ENCODE measurements at places on chromosomes 2 and 18.

- DNase-seq = no peak
Observed at GRCh38 chr2:20606198-20606597, 44.7 kb downstream of the HS1BP3 start.

DNA sequence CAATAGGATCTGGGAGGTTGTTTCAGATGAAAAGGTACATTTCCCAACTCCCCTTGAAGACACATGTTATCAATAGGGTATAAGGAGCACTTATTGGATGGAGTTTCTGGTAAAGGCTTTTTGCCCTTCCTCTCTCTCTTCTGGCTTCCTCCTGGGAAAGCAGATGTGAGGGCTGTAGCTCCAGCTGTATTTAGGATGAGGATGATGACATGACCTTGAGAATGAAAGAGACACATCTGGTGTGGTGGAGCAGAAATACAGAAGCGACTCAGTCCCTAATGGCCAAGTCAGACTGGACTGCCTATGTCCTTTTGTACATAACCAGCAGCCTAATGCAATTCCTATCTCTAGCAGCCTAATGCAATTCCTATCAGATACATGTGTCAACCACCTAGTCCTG is 100.9 kb upstream of the NXPH2 start:
- DNase-seq = no peak

DNA sequence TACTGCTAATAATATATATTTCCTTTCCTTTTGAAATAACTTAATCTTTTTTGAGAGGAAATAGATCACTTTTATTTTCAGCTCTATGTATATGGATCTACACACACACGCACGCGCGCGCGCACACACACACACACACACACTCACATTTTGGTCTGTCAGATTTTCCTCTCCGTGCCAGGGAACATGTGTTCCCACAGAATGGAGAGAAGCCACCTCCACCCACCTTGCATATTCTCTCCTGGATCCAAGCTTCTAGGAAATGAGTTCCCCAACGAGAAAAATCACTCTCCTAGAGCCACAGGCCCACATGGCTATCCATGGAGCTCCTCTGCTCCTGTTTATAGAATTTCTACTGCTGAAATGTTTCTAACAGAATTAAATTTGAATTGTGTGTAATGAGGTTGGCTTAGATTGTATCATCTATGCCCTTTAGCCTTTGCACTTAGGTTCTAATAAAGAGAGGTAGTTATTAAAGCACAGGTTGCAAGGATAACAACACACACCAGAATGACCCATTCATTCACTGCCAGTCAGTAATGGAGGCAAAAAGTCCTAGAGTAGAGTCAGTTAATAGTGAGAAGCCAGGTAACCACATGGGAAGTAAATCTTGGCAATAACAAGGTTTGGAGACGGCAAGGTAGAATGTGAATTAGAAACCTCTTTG is 19.7 kb downstream of the IFIH1 start:
- DNase-seq = no peak

- no peak for DNase-seq
Observed at GRCh38 chr2:167749016-167749415, 498.4 kb downstream of the STK39 start.

DNA sequence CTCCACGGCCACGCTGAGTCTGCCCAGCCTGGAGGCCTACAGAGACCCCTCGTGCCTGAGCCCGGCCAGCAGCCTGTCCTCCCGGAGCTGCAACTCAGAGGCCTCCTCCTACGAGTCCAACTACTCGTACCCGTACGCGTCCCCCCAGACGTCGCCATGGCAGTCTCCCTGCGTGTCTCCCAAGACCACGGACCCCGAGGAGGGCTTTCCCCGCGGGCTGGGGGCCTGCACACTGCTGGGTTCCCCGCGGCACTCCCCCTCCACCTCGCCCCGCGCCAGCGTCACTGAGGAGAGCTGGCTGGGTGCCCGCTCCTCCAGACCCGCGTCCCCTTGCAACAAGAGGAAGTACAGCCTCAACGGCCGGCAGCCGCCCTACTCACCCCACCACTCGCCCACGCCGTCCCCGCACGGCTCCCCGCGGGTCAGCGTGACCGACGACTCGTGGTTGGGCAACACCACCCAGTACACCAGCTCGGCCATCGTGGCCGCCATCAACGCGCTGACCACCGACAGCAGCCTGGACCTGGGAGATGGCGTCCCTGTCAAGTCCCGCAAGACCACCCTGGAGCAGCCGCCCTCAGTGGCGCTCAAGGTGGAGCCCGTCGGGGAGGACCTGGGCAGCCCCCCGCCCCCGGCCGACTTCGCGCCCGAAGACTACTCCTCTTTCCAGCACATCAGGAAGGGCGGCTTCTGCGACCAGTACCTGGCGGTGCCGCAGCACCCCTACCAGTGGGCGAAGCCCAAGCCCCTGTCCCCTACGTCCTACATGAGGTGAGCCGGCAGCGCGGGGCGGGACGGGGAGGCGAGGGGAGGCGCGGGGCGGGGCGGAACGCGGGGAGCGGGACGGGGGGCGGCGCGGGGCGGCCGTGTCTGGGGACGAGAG is 15.2 kb downstream of the NFATC1 start:
- no peak for DNase-seq

DNA sequence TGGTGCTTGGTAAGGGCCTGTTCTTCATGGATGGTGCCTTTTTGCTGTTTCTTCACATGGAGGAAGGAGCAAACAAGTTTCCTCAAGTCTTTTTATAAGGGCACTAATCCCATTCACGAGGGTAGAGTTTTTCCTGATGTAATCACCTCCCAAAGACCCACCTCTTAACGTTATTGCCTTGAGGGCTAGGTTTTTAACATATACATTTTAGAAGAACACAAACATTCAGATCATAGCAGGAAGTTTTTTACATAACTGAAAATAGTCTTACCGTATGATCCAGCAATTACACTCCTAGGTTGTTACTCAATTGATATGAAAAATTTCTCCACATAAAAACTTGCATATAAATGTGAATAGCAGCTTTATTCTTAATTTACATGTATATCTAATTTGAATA is 976.3 kb downstream of the DSC3 start:
- no peak for DNase-seq

DNA sequence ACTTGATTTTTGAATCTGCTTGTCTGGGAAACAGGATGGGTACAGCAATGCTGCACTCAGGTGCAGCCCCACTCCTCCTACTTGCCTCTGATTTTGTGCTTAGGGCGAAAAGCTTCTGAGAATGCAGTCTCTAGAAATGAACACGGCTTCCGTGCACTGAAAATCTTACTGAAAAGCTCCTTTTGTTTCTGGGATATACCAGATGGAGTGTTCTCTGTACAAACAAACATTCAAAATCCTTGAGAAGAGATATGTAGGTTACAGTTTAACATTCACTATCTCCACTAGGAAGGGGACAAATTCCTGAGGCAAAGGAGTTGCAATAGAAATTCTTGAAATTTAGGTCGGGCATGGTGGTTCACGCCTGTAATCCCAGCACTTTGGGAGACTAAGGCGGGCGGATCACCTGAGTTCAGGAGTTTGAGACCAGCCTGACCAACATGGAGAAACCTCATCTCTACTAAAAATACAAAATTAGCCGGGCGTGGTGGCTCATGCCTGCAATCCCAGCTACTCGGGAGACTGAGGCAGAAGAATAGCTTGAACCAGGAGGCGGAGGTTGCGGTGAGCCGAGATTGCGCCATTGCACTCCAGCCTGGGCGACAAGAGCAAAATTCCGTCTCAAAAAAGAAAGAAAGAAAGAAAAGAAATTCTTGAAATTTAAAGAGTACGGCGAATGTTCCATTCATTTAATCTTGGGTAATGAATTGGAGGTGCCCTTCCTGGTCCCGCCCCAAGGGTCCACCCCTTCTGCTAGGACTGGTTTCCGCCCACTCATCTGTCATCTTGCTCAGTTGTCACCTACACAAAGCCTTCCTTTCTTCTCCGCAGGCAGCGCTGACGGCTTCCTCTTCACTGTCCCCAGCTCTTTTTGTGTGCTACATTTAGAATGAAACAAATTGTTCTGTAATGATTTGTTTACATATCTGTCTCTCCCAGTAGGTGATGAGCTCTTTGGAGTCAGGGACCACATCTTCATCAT is 92.4 kb downstream of the SOCS6 start:
- no peak for DNase-seq

- no peak for DNase-seq
Observed at GRCh38 chr2:239151201-239152131, 249.4 kb downstream of the HDAC4 start.

GRCh38 chr2:9306911-9307310 is 100.3 kb downstream of the ASAP2 start:
- DNase-seq = no peak

DNA sequence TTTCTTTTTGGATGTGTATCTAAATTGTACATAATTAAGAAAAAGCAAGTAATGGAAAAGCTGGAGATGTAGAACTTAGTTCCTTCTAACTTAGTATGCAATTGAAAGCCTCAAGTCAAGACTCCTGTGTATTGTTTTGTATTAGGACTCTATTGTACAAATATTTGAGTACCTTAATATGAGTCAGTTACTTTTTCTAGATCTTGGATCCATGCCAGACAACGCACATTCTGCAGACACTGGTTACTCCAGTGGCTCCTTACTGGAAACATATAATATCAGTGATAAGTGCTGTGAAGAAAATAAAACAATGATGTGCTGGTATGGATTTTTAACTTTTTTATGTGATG is 1.5 kb downstream of the SLC39A10 start:
- peak; percentile 81 for DNase-seq

DNA sequence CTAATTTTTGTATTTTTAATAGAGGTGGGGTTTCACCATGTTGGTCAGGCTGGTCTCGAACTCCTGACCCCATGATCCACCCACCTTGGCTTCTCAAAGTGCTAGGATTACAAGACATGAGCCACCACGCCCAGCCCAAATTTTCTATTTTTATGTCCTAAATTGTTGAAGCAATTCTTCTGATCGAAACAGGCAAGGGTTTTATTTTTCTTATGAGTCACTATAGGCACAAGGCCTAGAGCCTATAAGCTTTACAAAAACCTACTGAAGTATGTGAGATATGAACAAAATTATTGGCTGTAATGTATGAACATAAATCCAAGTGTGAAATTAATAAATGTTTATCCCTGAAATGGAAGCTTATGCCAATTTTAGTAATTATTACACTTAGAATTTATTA is 464.2 kb upstream of the NRP2 start:
- peak; percentile 14 for DNase-seq

GRCh38 chr2:37869304-37869703 is 55.8 kb upstream of the RMDN2 start:
- no peak for DNase-seq

Data from non-pigmented ciliary epithelial cell (primary cell).